ENCODE measurements at places on chromosomes 13 and 19.
A peak's percentile ranks its signal among the peaks of the same experiment; 100 is the strongest.

- no peak for DNase-seq
Measured at GRCh38 chr19:46737298-46737654, 8.6 kb upstream of the FKRP start.

DNA sequence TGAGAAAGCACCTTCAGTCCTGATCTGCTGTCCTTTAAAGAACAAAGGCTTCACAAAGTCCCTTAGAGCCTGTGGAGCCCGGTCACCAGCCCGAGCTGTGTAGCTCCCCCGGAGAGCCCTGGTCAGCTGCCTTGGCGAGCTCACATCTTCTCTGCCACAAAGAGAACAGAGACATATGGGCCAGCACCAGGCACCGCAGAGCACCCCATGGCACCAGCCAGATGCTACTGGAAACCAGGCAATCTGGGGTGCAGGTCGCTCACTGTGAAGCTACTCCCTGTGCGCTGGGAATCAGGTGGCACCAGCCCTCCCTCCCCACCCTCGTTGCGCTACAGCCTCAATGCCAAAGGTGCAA, 44.3 kb upstream of the F7 start:
- no peak for DNase-seq

GRCh38 chr13:18212873-18213272, 968.8 kb downstream of the TUBA3C start:
- DNase-seq, result no peak

- DNase-seq, result no peak
Measured at GRCh38 chr13:80011448-80012212, 329.3 kb downstream of the SPRY2 start.

- DNase-seq, result no peak
Measured at GRCh38 chr13:34815526-34815925, 126.5 kb upstream of the NBEA start.

GRCh38 chr13:48233889-48234488, 983 bp downstream of the ITM2B start:
- DNase-seq, result no peak

GRCh38 chr13:110448230-110448629, 113.3 kb downstream of the RAB20 start:
- no peak for DNase-seq

DNA sequence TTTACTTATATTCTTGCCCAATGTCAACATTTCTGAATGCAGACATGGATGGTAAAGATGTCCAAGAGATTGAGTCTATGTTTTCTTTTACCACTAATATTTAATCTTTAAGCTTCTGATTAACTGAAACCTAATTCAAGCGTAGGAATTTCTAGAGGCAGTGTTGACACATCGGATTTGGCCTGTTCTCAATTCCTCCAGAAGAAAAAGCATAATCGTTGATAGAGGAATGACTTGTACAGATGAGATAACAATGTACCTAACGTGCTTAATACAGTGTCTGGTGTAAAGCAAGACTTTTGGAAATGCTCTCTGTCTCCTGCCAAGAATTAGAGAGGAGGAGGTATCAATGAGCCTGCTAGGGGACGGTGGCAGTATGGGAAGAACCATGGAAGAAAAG, 35.2 kb downstream of the SLC15A1 start:
- no peak for DNase-seq

DNA sequence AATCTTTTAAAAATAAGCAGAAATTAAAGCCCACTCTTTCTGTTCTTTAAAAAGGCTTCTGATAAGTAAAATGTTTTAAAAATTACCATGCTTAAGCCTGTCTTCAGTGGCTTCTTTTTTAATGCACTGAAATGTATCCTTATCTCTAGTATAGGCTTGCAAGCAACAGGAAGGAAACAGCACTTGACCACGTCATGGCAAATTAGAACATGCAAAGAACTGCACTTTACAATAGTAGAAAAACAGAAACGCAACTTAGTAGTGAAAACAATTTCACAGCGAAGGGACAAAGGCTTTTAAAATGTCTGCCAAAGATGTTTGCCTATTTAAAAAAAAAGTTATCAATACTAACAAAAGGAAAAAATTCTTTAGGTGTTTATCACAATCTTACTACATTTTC, 36.3 kb downstream of the ELF1 start:
- DNase-seq, result no peak

- DNase-seq, result no peak
Measured at GRCh38 chr19:15372891-15373301, 6.7 kb downstream of the AKAP8 start.

DNA sequence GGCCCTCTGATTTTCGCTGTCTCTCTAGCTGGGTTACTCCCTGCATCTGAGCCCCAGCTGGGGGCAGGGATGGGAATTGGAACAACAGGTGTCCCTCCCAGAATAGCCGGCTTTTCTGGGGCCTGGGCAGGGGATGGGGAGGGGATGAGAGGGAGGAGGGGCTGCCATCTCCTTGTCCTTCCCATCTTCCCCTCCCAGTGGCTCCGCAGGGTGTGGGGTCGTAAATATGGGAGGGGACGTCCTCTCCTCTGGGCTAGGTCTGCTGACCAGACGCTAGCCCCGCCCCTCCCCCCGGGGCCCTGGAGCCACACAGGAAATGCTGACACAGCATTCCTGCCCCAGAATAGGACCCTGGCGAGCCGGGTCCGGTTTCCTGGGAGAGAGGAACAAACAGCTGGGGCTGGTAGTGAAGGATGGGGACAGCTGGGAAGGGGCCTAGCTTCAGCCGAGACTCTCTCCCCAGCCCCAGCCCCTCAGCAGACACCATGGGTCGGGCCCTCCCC, 1.1 kb downstream of the RYR1 start:
- DNase-seq, result no peak

DNA sequence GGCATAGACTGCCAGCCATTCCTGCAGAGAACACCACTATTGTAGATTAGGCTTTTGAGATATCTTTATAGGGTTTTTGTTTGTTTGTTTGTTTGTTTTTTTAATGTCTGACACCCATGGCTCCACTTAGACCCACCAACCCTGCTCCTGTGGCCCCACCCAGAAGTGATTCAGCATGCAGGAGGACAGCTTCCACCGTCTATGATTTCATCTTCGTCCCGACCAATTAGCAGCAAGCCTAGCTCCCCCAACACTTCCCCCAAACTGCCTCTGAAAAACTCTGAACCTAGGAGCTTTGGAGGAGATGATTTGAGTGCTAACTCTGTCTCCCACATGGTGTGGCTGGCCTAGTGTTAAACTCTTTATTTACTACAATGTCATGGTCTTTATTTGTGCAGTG, 108.3 kb upstream of the RXFP2 start:
- peak; percentile 10 for DNase-seq

DNA sequence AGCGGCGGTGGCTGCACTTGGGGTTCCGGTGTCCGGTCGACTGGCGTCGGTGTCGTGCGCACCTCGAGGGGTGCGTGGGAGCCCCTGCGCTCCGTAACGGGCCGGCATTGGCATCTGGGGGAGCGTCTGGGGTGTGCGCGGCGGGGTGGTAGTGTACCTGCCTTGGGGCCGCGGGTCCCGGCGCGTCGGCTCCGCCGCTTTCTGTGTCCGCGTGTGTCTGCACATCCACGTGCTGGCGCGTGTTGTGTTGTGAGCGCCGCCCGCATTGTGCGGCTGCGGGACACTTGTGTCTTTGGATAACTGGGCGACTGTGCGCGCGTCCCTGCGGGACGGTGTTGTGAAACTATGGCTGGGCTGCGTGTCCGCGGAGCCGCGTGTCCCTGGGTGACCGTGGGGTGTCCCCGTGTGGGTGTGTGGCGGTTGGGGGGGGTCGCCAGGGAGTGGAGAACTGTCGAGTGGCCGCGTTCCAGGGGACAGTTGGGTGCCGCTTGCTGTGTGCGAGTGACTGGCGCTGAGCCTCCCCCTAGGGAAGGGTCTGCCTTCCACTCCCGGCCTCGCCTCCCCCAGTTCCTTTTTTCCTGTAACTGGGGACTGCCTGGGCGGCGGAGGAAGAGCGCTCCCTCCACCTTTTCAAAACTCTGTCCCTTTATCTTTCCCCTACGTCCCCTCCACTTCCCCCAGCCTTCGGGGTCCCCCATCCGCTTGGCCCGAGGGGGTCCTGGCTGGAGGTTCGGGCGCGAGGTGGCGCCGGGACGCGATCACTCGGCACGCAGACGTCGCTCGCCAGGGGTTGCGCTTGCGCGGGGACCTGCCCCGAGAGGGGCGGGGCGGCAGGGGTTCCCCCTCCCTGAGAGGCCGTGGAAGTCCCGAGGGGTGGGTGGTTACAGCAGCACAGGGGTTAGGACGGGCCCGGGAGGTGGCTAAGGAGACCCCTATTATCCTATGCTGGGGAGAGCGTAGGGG, 5.7 kb upstream of the NFIC start:
- no peak for DNase-seq

DNA sequence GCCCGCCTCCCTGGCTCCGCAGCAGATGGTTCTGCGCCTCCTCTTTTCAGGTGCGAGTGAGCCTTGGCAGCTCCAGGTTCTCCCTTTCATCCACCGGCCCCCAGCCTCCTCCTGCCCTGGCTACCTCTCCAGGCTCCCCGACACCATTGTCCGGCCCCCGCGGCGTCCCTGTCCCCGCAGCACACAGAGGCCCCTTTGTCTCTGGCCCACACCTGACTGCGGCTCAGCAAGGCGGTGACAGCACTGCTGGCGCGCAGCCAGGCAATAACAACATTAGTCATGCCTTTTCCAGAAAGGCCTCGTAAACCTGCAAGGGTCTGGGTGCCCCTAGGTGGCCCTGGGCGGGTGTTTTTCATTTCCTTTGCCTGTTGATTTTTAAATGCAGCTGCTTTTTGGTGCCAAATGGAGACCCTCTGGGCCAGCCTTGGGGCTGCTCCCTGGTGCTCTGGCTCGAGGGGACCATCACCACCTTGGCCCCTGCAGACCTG, 73.2 kb upstream of the MEDAG start:
- peak; percentile 57 for DNase-seq

- DNase-seq, result no peak
Measured at GRCh38 chr13:46606970-46607369, 54.0 kb downstream of the LRCH1 start.
